ENCODE measurements at places on chromosomes 4 and X. TPM values are rescaled to one million over a fixed set of nuclear protein-coding genes. Genes with fewer than 3 reads are reported as not detected.

DNA sequence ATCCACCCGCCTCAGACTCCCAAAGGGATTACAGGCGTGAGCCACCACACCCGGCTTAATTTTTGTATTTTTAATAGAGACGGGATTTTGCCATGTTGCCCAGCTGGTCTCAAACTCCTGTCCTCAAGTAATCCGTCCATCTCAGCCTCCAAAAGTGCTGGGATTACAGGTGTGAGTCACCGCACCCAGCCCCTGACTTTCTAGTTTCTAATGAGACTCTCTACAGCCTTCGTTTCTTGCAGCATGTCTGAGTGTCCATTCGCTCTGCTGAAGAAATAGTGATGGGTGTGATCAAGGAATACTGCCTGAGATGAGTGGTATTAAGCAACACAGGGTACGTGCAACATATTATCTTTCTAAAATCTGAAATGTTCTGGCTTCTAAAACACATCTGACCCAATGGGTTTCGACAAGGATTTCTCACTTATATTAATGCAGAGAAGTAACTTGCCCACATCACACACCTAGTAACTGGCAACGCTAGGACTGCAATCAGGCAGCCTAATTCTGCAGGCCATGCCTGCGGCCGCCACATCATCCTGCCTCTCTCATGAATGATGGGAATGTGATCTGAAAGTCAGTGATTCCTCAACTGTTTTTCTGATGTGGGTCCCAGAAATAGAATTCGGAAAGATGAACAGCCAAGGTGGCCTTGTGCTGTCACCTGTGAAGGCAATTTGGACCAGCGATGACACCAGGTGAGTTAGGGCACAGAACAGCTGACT, 74.3 kb downstream of the RBM47 start:
- H3K4me1 ChIP-seq = no peaks in the 10 kb centered on the region
- H3K36me3 ChIP-seq = no peaks in the 10 kb centered on the region
- no peak for ATAC-seq

GRCh38 chr4:38982361-38983095, 49.7 kb downstream of the TMEM156 start:
- no peaks in the 10 kb centered on the region for H3K4me1 ChIP-seq
- H3K27ac ChIP-seq = no peak overlapping the region
- no peaks in the 10 kb centered on the region for H3K27me3 ChIP-seq

- no peak overlapping the region for H3K27ac ChIP-seq
- ATAC-seq = no peak
- no peaks in the 10 kb centered on the region for H3K27me3 ChIP-seq
- no peaks in the 10 kb centered on the region for H3K4me1 ChIP-seq
- no peak overlapping the region for H3K4me3 ChIP-seq
Observed at GRCh38 chr4:171629737-171630136, 183.5 kb upstream of the GALNTL6 start.

GRCh38 chr4:126395664-126396063, 1080.9 kb downstream of the FAT4 start:
- no peaks in the 10 kb centered on the region for H3K36me3 ChIP-seq
- H3K27me3 ChIP-seq = no peaks in the 10 kb centered on the region
- no peak overlapping the region for H3K4me3 ChIP-seq
- ATAC-seq = no peak

- no peak for ATAC-seq
- H3K27ac ChIP-seq = no peak overlapping the region
- no peaks in the 10 kb centered on the region for H3K36me3 ChIP-seq
- H3K4me3 ChIP-seq = no peak overlapping the region
- H3K4me1 ChIP-seq = no peaks in the 10 kb centered on the region
Observed at GRCh38 chr4:53113431-53114225, 251.5 kb downstream of the RASL11B start.

- no peak overlapping the region for H3K4me3 ChIP-seq
- no peaks in the 10 kb centered on the region for H3K4me1 ChIP-seq
- no peaks in the 10 kb centered on the region for H3K27me3 ChIP-seq
- H3K27ac ChIP-seq = no peak overlapping the region
Observed at GRCh38 chrX:57329008-57329407, 42.5 kb downstream of the FAAH2 start.

DNA sequence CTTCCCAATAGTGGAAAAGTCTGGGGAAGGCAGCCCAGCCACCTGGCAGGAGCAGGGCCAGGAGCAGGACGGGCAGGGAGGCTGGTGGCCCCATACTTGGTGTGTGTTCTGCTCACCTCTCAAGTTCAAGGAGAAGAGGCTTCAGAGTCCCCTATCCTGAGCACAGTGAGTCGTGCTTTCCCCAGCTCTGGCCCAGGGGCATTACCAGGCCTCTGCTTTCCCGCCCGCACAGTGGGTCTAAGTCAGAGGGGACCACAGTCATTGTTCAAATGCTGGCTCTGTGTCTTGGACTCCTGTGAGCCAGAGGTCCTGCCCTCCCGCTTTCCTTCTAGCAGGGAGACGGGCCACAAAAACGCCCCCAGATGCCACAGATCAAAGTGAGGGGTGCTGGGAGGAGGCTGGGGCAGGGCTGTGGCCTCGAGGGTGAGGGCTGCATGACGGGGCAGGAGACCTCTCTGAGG, 27.6 kb downstream of the HTRA3 start:
- H3K27me3 ChIP-seq = no peaks in the 10 kb centered on the region
- no peak overlapping the region for H3K27ac ChIP-seq
- no peaks in the 10 kb centered on the region for H3K4me1 ChIP-seq

GRCh38 chr4:186946682-186947294, 223.1 kb upstream of the FAT1 start:
- no peak overlapping the region for H3K27ac ChIP-seq
- ATAC-seq = no peak
- no peaks in the 10 kb centered on the region for H3K4me1 ChIP-seq
- no peak overlapping the region for H3K4me3 ChIP-seq
- H3K27me3 ChIP-seq = no peaks in the 10 kb centered on the region
- H3K36me3 ChIP-seq = no peaks in the 10 kb centered on the region

DNA sequence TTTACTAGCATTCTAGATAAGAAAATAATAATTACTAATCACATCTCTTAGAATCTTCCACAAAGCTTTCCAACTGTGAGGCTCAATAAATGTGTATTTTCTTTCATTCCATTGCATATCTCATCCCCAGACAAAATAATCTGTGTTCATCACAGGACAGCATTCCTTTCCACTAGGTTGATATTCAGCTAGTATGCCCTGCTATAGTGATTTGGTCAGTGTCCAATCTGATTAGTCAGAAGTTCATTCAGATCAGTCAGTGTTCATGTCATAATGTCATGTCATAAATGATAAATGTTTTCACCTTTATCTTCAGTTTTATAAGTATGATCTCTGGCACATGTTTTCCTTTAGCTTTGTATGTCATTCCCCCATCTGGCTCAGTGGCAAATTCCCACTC, 611.4 kb downstream of the KCTD8 start:
- H3K27me3 ChIP-seq = no peaks in the 10 kb centered on the region
- no peak overlapping the region for H3K27ac ChIP-seq
- no peaks in the 10 kb centered on the region for H3K36me3 ChIP-seq
- H3K4me3 ChIP-seq = no peak overlapping the region
- no peak for ATAC-seq

- H3K4me1 ChIP-seq = peaks cover 34% of the 10 kb centered on the region
- no peak overlapping the region for H3K4me3 ChIP-seq
- no peaks in the 10 kb centered on the region for H3K36me3 ChIP-seq
- peaks cover 37% of the 10 kb centered on the region for H3K27me3 ChIP-seq
Observed at GRCh38 chr4:133154725-133155124, 5.6 kb downstream of the PCDH10 start.

DNA sequence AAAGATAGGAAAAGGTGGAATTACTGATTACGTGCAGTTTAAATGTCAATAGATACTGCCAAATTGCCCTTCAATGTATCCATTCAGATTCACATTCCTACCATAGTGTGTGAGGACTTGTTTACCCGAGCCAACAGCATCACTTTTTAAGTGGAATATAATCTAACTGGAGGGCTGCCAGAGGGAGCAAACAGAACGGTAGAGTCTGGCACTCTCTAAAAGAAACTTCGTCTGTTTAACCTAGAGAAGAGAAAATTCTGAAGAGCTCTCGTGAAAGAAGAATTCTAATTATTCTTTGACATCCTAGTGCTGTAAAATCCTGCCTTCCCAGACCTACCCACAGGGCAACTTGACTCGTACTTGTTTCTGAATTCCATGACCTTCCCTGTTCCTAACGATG, 23.2 kb downstream of the SMIM43 start:
- no peaks in the 10 kb centered on the region for H3K36me3 ChIP-seq
- H3K4me1 ChIP-seq = no peaks in the 10 kb centered on the region
- no peak overlapping the region for H3K4me3 ChIP-seq
- no peak for ATAC-seq
- H3K27me3 ChIP-seq = no peaks in the 10 kb centered on the region

DNA sequence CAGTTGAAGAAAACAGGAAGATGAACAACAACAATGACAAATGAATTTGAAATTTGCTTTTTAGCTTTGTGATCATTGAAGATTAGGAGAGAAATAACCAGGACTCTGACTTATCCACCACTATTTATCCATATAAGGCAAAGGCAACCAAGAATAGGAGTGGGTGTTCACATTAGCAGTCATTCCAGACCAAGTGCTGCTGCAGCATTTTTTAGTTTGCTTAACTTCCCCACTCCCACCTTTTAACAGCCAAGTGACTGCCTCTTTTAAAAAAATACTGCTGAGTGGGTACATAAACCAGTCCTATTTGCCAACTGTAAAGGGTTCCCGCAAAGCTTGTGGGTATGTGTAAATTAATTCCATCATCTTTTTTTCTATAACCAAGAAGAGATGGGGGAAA, 230.9 kb downstream of the IQCM start:
- no peaks in the 10 kb centered on the region for H3K36me3 ChIP-seq
- ATAC-seq = no peak
- no peak overlapping the region for H3K27ac ChIP-seq
- H3K27me3 ChIP-seq = no peaks in the 10 kb centered on the region

- H3K4me3 ChIP-seq = no peak overlapping the region
- H3K27ac ChIP-seq = peak overlapping the region; percentile 79
- ATAC-seq = peak; percentile 77
- H3K4me1 ChIP-seq = no peaks in the 10 kb centered on the region
- no peaks in the 10 kb centered on the region for H3K36me3 ChIP-seq
- H3K27me3 ChIP-seq = no peaks in the 10 kb centered on the region
Observed at GRCh38 chrX:118521435-118521834, 25.8 kb downstream of the DOCK11 start.

DNA sequence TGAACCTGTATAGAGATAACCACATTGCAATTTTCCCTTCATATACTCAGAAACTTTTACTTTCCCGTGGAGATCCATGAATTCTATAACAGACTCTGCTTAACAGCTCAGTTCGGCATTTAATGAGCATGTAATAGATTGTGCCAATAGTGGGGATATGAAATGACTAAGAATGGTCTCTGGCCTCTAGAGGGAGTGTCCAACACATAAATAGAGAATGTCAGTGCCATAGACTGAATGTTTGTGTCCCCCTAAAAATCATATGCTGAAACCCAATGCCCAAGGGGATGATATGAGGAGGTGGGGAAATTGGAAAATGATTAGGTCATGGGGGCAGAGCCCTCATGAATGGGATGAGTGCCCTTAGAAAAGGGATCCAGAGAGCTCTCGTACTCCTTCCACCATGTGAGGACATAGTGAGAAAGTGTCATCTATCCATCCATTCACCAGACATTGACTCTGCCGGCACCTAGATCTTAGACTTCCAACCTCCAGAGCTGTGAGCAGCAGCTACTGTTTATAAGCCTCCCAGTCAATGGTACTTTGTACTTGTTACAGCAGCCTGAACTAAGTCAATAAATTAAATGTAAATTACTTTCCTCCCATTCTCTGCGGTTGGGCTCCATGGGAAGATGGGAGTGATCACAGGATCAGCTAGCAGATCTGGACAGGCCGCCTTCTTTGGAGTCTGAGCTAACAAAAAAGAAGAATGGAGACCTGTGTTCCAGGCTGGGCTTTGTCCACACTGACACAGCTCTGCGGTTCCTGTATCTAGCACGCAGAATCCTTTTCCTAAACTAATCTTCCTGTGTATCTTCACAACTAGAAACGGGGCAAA, 28.1 kb upstream of the HPSE start:
- H3K27me3 ChIP-seq = no peaks in the 10 kb centered on the region
- no peaks in the 10 kb centered on the region for H3K4me1 ChIP-seq
- no peak for ATAC-seq
- H3K4me3 ChIP-seq = no peak overlapping the region
- no peak overlapping the region for H3K27ac ChIP-seq

GRCh38 chr4:168837922-168838321, 172.1 kb downstream of the CBR4 start:
- peaks cover 10% of the 10 kb centered on the region for H3K36me3 ChIP-seq
- ATAC-seq = no peak
- H3K4me3 ChIP-seq = peak overlapping the region; percentile 61
- no peaks in the 10 kb centered on the region for H3K27me3 ChIP-seq

DNA sequence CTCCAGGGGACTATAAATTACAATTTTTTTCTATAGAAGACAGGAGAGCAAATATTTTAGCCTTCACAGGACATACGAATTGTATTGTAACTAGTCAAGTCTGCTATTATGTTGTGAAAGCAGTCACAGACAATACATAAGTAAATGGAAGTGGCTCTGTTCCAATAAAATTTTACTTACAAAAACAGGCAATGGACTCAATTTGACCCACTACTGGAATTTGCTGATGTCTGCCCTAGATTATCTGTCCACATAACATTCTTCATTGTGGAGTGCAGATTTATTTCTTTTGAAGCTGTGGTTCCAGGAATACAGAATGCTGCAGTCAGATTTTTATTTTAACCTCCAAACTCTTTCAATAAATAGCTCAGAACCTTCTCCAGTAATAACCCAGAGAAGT, 330.3 kb downstream of the PPP4R3C start:
- ATAC-seq = no peak
- H3K4me1 ChIP-seq = no peaks in the 10 kb centered on the region
- H3K27me3 ChIP-seq = no peaks in the 10 kb centered on the region
- no peak overlapping the region for H3K27ac ChIP-seq
- H3K36me3 ChIP-seq = no peaks in the 10 kb centered on the region

- no peaks in the 10 kb centered on the region for H3K27me3 ChIP-seq
- peaks cover 71% of the 10 kb centered on the region for H3K4me1 ChIP-seq
- H3K27ac ChIP-seq = no peak overlapping the region
- H3K4me3 ChIP-seq = no peak overlapping the region
- no peaks in the 10 kb centered on the region for H3K36me3 ChIP-seq
- ATAC-seq = no peak
Observed at GRCh38 chr4:88722276-88722780, 24.7 kb upstream of the NAP1L5 start.

Gene VCX2
- not detected for total RNA-seq

Gene CXCL6
- total RNA-seq = not detected

Gene PLXNA3
- 1.5 TPM for total RNA-seq

Gene ETDB
- total RNA-seq = not detected

Gene ATP1B4
- not detected for total RNA-seq
